ENCODE measurements at places on chromosomes 6 and 20. TPM values are rescaled to one million over a fixed set of nuclear protein-coding genes. Genes with fewer than 3 reads are reported as not detected.

- DNase-seq, result no peak
Measured at GRCh38 chr20:6920991-6921613, 153.6 kb downstream of the BMP2 start.

- no peak for DNase-seq
Measured at GRCh38 chr20:44891826-44892225, 6.3 kb downstream of the YWHAB start.

Gene SEL1L2
- not detected for polyA plus RNA-seq

DNA sequence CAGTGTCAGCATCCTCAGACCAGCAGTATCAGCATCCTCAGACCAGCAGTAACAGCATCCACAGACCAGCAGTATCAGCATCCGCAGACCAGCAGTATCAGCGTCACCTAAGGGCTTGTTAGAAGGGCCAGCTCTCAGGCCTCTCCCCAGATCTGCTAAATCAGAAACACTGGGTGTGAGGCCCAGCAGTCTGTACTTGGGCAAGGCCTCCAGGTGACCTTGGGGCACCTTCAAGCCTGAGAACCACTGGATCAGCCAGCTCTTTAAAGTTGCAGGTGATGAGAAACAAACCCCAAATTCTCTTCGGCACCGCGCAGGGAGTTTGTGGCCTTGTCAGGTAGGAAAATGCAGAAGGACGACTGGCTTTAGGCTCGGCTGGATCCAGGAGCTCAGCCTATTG is 290.5 kb upstream of the CDH4 start:
- no peak for DNase-seq

GRCh38 chr20:39072132-39072531 is 110.0 kb downstream of the DHX35 start:
- DNase-seq, result no peak

DNA sequence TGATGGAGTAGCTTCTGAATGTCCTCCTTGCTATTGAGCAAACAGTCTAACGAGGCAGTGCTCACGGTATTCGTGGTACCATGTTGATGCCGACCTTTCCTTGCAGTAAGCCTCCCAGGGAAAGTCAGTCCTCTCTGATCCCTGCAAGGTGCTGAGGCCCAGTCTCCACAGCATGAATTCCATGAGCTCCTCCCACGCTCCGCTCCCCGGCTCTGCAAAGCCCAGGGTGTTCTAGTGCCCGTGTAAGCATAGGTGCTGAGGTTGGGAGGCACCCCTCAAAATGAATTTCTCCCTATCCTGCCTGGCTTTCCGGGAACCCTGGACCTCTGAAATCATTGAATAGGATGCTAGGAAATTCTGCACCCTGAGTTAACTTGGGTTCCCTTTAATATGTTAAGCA is 251.0 kb downstream of the TAF4 start:
- DNase-seq, result no peak

Data from forelimb muscle (tissue), 1 donor.